Ovary (tissue), 10 donors: ENCODE measurements at places on chromosomes 3 and 15. TPM values are rescaled to one million over a fixed set of nuclear protein-coding genes. Genes with fewer than 3 reads are reported as not detected.

GRCh38 chr15:71325481-71325880 lies 210.2 kb downstream of the THSD4 start:
- no peaks in the 10 kb centered on the region for H3K27me3 ChIP-seq
- no peak overlapping the region for H3K4me3 ChIP-seq
- no peaks in the 10 kb centered on the region for H3K36me3 ChIP-seq
- peaks cover 9% of the 10 kb centered on the region for H3K4me1 ChIP-seq

The PLAAT1 gene
- total RNA-seq, result not detected

GRCh38 chr3:47228088-47228487 lies 54.5 kb downstream of the KIF9 start:
- no peak overlapping the region for H3K4me3 ChIP-seq
- no peak for DNase-seq
- H3K36me3 ChIP-seq, result no peaks in the 10 kb centered on the region
- no peak overlapping the region for H3K27ac ChIP-seq
- no peaks in the 10 kb centered on the region for H3K4me1 ChIP-seq

DNA sequence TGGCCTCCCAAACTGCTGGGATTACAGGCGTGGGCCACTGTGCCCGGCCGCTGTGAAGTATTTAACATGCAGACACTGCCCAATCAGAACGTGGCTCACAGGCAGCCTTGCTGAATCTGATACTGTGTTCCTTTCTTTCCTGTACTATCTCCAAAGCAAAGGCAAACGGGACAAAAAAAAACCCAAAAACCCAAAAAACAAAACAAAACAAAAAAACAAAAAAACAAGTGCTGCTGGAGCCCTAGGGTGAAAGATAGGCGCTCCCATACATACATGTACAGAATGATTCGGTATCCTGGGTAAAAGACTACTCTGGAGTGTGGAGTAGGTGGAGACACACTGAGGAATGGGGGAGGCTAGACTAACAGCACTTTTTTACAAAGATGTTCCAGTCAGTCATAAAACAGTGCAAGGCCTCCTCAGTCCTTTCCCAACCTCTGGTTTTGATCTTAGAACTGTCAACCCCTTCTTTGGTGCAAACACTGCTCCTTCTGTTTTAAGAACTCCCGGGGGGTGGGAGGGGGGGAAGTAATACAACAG lies 7.7 kb upstream of the MAP1A start:
- H3K4me1 ChIP-seq, result peaks cover 11% of the 10 kb centered on the region
- peak overlapping the region; percentile 60 for H3K4me3 ChIP-seq
- no peak for DNase-seq
- no peaks in the 10 kb centered on the region for H3K27me3 ChIP-seq
- H3K27ac ChIP-seq, result peak overlapping the region; percentile 79

- DNase-seq, result no peak
- H3K4me1 ChIP-seq, result no peaks in the 10 kb centered on the region
- H3K4me3 ChIP-seq, result no peak overlapping the region
- no peaks in the 10 kb centered on the region for H3K27me3 ChIP-seq
- no peak overlapping the region for H3K27ac ChIP-seq
- H3K36me3 ChIP-seq, result no peaks in the 10 kb centered on the region
These were observed 42.3 kb downstream of the RAB27A start for GRCh38 chr15:55247311-55247710.

DNA sequence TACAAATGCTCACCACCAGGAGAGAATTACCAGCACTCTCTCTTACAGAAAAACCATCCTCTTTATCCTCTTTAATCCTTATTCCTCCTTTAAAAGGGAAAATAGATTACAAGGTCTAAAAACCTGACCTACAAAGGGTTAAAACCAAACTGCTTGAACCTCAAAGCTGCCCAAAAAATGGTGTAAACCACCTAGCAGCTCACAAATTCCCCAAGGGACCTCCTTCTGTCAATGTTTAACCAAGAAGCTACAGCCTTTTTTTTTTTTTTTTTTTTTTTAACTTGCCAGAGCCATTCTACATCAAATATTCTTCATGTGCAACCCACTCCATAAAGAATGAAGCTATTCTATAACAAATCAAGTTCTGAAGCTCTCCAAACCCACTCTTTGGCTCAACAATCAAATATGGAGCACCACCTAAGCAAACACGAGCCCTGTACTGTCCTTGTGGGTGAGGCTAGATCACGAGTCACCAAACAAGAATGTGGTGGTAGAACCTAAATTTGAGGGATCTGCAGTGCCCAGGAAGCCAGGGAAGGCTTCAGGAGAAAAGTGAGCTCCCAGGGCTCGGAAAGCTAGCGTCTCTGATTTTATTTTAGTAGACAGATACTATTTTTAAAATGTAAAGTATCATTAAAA lies 20.1 kb downstream of the OSBPL10 start:
- H3K27me3 ChIP-seq, result no peaks in the 10 kb centered on the region
- no peak overlapping the region for H3K4me3 ChIP-seq
- DNase-seq, result no peak
- H3K4me1 ChIP-seq, result peaks cover 9% of the 10 kb centered on the region
- peak overlapping the region; percentile 73 for H3K27ac ChIP-seq

- H3K27me3 ChIP-seq, result no peaks in the 10 kb centered on the region
- peaks cover 25% of the 10 kb centered on the region for H3K4me1 ChIP-seq
- H3K36me3 ChIP-seq, result no peaks in the 10 kb centered on the region
- H3K4me3 ChIP-seq, result peak overlapping the region; percentile 57
- peak overlapping the region; percentile 69 for H3K27ac ChIP-seq
- no peak for DNase-seq
These were observed 53.8 kb downstream of the CMSS1 start for GRCh38 chr3:99871231-99872045.

GRCh38 chr3:94064243-94064860 lies 1.5 kb downstream of the NSUN3 start:
- peaks cover 3% of the 10 kb centered on the region for H3K4me1 ChIP-seq
- H3K4me3 ChIP-seq, result no peak overlapping the region
- no peaks in the 10 kb centered on the region for H3K36me3 ChIP-seq
- DNase-seq, result no peak
- H3K27ac ChIP-seq, result no peak overlapping the region

The SLC12A1 gene
- total RNA-seq, result not detected

The KATNBL1 gene
- 38.3 TPM for total RNA-seq

DNA sequence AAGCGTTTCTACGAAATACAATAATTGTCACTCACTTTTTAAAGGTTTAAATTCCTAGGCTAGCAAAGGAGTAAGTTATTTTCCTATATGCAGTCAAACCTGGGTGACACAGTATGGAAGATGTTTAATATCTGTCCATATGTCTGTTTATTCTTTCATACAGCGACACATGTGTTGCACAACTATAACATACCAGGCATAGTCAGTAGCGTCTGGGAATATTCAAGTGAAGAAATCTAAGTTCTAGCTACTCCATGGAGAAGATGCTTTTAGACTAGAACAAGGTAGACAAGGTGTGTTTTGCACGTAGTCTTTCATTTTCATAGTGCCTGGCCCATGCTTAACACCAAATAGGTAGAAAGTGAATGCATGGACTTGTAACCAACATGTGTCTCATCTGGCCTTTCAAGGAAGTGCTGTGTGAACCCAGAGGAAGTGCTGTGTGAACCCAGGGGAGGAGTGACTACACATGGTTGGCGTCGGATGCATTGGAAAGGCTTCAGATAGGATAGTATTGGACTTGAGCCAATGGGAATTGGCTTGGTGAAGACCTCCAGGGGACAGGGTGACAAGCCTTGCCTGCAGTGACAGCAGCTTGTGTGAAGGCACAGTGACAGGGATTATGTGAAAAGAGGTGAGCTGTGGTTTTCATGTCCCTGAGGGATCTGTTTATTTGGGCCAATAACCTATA lies 267.0 kb downstream of the PTPRG start:
- DNase-seq, result no peak
- H3K27me3 ChIP-seq, result no peaks in the 10 kb centered on the region
- H3K4me1 ChIP-seq, result peaks cover 14% of the 10 kb centered on the region
- H3K4me3 ChIP-seq, result no peak overlapping the region

The ACAN gene
- 0.11 TPM for total RNA-seq

The CA12 gene
- 3.3 TPM for total RNA-seq
